Stimulated activated CD8-positive, alpha-beta memory T cell treated with anti-CD3 and anti-CD28 coated beads, Interleukin-4, amount 100 ng/mL, for 1 hour (primary cell): ENCODE measurements at places on chromosomes 5 and 9.

GRCh38 chr9:105318729-105319191, 74.3 kb downstream of the SLC44A1 start:
- no peak for DNase-seq

DNA sequence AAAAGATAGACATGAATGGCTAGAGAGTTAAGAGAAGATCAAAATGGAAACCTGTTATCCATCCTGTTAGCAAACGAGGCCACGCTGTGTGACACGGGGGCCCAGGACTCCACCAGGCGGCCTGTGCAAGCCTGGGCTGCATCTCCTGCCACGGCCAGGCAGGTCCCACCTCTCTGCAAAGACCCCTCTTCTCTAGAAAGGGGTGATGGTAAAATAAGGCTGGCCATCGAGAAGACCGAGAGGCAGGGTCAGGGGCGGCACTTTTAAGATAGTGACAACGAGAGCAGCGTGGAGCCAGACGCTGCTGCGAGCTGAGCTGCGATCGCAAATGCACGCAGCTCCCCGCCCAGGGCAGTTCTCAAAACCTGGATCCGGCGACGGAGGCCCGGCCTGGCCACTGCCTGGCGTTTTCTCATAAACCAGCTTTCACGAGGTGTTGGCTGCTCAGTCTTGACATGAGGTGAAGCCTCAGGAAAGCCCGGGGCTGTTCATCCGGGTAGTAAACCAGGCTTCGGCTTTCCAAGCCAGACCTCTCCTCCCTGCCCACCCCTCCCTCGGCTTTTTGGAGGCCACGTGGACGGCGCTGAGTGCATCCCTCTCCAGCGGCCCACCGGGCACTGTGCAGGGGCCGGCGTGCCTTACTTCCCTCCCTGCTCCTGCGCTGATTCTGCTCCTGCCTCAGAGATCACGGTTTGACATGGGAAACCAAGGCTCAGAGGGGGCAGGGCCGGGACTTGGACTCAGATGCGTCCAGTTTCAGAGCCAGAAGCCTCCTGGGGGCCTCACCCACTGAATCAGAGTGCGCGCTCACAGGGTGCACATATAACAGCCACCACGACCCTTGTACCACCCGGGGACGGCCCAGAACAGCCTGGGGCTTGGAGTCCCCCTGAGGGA, 151.6 kb upstream of the PHYKPL start:
- DNase-seq = no peak

DNA sequence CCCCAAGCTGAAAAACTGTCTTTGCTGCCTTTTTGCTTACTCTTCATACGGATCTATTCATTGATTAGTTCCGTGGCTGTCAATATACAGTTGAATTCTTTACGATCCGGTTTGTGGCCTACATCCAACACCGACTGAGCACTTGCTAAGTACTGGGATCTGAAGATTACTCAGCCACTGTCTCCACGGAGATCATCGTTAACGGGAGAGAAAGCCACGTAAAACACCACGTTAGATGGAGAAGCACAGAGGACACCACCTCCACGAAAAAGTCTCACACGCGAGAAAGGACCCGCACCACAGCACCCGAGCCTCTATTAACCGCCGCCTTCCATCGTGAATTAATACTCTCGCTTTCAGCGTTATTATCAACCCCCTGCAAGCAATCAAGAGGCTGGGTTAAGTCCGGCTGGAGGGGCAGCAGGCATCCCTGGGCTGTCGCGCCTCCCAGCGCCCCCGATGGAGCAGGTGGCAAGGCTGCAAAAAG, 650 bp downstream of the ELP1 start:
- no peak for DNase-seq

GRCh38 chr9:98415782-98416181, 160.3 kb upstream of the TBC1D2 start:
- DNase-seq = no peak

- no peak for DNase-seq
Observed at GRCh38 chr5:76425146-76425545, 22.1 kb downstream of the IQGAP2 start.
